KG1 (cell line): ENCODE measurements at places on chromosomes 1 and 21.

- no peak for DNase-seq
Observed at GRCh38 chr1:85603086-85603880, 22.7 kb downstream of the CCN1 start.

- no peak for DNase-seq
Observed at GRCh38 chr1:175773571-175773970, 30.2 kb upstream of the TNR start.

DNA sequence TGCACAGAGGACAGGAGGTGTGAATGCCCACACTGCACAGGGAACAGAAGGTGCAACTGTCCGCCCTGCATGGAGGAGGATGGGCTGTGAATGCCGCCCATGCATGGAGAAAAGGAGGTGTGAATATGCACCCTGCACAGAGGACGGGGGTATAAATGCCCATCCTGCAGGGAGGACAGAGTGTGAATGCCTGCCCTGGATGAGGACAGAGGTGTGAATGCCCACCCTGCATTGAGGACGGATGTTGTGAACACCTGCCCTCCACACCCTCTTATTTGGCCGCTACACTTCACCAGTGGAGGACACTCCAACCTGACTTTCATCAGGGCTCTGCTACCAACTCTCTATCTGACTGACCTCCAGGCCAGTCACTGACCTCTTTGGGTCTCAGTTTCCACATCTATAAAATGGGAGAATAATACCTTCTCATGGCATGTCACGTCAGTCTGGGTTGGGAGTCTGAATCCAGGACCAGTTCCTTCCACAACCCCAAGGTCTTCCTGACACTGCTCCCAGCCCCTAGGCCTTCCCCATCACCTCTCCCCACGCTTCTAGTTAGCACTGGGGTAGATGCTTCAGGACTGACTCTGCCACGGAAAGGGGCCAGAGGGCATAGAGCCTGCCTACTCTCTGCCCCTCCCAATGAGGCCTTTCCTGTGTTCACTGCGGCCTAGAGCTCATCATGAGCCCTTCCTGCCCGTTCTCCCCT is 28.4 kb downstream of the ZBTB17 start:
- no peak for DNase-seq

GRCh38 chr1:154856049-154856448 is 14.0 kb downstream of the KCNN3 start:
- DNase-seq: no peak

- no peak for DNase-seq
Observed at GRCh38 chr1:160612613-160613218, 33.4 kb upstream of the CD84 start.

DNA sequence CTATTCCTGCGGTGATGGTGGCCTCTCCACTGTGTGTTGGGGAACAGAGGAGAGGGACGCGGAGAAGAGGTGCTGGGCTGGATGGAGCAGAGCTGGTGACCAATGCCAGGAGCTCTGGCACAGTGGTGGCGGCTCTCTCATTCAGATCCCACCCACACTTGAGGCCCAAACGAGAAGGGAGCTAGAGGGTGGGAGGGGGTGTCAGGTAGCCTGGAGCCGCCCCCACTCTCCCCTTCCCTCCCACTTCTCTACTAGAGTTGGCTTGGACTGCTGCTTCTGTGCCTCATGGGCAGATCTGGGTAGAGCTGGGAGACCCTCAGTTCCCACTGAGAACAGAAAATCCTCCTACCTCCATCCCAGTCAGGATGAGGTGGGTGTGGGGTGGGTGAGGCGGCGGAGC is 3.5 kb downstream of the TTC39A start:
- DNase-seq: no peak

- DNase-seq: no peak
Observed at GRCh38 chr1:98557895-98558294, 103.6 kb upstream of the SNX7 start.

DNA sequence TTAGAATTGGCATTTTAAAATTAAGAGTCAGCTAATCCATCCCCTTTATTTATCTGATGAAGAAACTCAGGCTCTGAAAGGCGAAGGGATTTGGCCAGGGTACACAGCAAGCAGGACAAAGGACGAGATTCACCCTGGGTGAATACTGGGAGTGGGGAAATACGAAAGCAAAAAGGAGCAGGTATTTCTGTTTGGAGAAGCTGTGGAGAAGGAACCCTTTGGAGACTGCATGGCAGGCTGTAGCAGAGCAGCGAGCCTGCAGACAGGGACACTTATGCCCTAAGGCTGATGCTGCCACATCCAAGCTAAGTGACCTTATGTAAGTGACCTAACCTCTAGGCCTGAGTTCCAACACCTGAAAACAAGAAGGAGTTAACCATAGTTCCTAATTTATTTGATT is 207.2 kb upstream of the C1orf87 start:
- DNase-seq: no peak

DNA sequence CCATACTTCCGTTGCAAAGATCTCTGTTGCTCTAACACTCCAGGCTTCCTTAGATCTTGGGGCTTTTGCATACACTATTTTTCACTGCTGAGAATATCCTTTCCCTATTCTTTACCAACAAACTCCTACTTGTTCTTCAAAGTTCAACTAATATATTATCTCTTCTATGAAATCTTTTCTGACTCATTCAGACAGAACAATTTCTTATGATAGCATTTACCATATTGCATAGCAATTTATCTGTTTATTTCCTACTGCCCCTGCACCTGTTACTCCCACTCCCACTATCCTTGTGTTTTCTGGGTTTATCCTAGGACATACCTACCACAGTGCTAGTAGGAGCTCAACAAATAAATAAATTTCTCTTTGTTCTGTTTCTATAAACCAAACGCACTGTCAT is 11.0 kb downstream of the GADD45A start:
- no peak for DNase-seq

DNA sequence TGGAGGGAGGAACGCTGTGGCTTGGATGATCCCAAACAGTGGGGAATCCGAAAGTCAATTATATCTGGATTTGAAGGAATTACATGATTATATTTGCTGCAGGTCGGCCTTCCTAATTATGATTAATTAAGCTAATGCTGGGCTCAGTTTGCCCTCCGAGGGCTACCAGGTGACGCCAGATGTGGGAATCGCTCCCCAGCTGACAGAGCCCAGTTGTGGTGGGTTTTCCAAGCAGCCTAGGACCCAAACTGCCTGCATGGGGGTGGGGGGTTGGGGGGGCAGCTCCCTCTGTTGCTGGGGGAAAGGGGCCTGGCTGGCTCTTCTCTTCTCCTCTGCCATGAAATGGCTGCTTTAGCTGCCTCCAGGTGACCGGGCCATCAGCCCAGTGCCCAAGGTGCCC is 147.6 kb upstream of the C1orf174 start:
- DNase-seq: no peak

DNA sequence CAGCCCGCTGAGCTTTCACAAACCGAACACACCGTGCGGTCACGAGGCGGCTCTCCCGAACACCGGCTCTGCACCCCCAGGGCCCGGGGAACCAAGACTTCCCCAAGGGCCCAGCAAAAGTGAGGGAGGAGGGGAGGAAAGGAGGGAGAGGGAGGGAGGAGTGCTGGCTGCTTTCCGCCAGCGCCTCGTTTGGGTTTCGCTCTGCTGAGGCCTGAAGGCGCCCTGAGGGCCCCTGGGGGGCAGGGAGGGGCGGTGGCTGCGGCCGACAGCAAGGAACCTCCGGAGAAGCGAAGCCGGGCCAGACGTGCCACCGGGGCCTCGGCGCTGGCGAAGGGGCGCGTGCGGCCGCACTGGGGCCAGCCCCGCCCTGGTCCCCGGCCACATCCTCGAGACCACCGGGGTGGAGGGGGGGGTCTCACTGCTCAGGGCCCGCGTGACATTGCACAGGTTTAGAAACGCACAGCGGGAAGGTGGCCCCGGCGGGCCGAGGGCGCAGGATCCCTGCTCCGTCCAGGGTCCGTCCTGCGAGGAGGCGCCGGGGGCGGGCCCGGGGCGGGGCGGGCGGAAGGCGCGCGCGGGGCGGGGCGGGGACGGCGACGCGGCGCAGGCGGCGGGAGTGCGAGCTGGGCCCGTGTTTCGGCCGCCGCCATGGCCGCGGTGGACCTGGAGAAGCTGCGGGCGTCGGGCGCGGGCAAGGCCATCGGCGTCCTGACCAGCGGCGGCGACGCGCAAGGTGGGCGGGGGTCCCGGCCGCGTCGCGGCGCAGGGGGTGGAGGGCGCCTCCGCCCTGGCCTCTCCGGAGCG is at the start of gene PFKL:
PFKL (plus strand) TSS at position 596 of the 804 bp plus-strand sequence; CDS start at position 649, 53 bp downstream.
- DNase-seq: peak; percentile 65

- no peak for DNase-seq
Observed at GRCh38 chr1:169204157-169204556, 97.7 kb downstream of the ATP1B1 start.

- DNase-seq: no peak
Observed at GRCh38 chr1:97567000-97567749, 353.7 kb downstream of the DPYD start.

DNA sequence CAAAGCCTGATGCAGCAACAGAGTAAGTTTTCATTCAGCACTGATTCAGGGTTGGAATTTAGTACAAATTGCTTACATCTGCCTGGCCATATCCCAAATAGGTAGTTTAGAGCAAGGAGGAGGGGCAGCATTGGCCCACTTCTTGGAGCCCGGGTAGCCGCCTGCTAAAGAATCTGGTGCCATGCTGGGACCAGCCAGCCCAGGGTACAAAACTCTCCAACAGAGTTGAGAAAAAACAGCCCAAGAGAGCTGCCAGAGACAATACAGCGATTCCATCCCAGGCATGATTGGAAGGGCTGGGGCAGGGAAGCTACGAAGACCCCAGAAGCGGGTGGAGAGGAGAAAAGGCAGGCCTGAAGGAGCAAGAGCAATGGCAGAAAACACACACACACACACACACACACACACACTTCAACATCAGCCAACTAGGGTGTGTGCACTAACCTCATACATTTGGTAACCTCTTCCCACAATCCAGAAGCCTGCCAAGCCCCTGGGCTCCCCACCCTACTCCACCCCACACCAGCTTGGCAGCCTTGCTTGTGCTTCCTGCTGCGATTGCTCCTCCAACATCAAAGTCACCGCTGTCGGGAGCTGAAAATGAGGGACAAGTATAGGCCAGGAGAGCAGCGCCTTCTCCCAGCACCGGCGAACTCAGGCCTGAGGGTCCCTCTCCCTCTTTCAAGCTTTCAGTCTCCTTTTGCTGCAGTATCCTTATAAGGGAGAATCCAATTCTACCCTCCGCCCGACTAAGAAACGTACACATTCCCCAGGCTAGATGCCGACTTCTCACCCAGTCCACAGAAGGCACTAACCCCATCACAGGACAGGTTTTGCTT is 1.2 kb downstream of the PIK3C2B start:
- DNase-seq: no peak

GRCh38 chr1:3650248-3651025 is 534 bp upstream of the WRAP73 start:
- DNase-seq: no peak

GRCh38 chr1:210482491-210482890 is 153.8 kb downstream of the HHAT start:
- no peak for DNase-seq

GRCh38 chr1:248114890-248115289 is 19.9 kb downstream of the OR2L13 start:
- DNase-seq: no peak

DNA sequence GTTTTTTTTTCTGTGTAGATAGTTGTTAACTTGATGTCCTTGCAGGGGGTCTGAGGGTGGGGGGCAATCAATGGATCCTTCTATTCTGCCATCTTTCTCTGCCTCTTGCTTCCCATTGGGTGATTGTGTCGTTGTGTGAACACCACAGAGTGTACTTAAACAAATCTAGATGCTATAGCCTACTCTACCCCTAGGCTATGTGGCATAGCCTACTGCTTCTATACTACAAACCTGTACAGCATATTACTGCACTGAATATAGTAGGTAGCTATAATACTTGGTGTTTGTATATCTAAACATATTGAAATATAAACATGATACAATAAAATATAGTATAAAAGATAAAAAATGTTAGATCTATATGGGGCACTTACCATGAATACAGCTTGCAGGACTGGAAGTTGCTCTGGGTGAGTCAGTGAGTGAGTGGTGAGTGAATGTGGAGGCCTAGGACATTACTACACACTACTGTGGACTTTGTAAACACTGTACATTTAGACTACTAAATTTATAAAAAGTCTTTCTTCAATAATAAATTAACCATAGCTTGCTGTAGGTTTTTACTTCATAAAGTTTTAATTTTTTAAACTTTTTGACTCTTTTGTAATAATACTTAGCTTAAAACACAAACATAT is 105.4 kb downstream of the CENPF start:
- DNase-seq: no peak

- DNase-seq: no peak
Observed at GRCh38 chr1:234551032-234551378, 59.0 kb downstream of the IRF2BP2 start.

DNA sequence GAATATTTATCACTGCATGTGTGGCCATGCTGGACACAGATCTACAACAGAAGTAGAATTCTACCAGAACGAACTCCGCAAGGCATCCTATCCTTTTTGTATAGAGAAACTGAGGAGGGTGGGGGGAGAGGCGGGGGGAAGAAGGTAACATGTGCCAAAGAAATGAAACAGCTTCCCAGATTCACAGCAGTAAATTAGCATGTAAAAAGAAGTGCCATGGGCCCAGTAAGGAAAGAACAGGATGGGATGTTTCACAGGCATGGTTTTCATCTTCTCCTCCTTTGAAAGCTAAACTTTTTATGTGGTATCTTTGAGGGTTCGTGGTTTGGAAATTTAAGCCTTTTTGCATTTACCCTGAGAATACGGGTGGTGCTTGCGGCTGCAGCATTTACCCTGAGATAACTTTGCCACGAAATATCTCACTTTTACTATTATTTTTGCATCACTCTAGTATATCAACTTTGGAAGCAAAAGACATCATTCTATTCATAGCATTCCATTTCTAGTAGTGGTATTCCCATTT is 168.9 kb downstream of the TPR start:
- DNase-seq: no peak

DNA sequence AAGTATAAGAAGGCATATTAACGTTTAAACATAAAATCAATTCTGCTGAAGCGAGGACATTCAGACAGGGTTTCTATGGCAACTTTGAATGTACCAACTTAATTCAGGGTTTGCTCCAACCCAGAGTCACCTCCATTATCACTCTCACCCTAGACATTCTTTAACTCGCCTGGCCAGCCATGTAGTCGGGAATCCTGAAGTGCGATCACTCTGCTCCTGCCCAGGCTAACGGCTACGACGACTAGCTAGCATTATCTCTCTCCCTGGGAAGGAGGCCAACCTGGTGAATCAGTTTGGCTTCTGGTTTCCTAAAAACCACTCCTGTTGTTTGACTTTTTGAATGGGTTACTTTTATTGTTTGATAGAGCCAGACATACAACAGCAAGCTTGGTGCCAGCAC is 38.9 kb upstream of the ZBTB18 start:
- DNase-seq: no peak

DNA sequence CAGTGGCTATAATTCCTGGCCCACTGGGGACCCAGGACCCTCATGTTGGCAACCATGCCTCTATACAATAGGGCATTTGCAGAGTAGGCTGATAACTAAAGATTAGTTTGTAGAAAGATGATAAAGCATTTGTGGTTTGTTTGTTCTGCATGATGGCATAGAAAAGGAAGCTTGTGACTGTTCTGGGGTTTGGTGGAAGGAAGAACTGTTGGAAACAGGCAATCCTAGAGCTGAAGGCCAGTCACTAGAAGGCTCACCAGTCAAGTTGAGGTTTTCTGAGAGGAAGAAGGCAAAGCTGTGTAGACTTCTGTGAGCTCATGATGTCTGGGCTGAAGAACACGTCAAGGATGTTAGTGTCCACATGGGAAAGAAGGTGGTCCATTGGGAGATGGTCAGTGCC is 140.3 kb upstream of the VANGL1 start:
- peak; percentile 34 for DNase-seq

GRCh38 chr1:205589046-205589445 is 42.8 kb downstream of the ELK4 start:
- no peak for DNase-seq

GRCh38 chr1:43622471-43622870 is 27.5 kb upstream of the KDM4A start:
- no peak for DNase-seq
